Activated CD4-positive, alpha-beta T cell treated with anti-CD3 and anti-CD28 coated beads, Interleukin-2, amount 50 U/mL, for 24 hours (primary cell): ENCODE measurements at places on chromosomes 7 and 10.

GRCh38 chr10:119189811-119190282, 11.2 kb upstream of the PRDX3 start:
- DNase-seq, result no peak

- no peak for DNase-seq
Observed at GRCh38 chr7:54394834-54395233, 147.3 kb upstream of the VSTM2A start.

- no peak for DNase-seq
Observed at GRCh38 chr10:59464483-59464882, 102.1 kb upstream of the FAM13C start.

GRCh38 chr7:103343758-103344452, 662 bp downstream of the DNAJC2 start:
- DNase-seq, result peak; percentile 13

GRCh38 chr7:55120501-55121198, 101.8 kb downstream of the EGFR start:
- DNase-seq, result no peak

- no peak for DNase-seq
Observed at GRCh38 chr7:130966246-130967009, 232.4 kb upstream of the KLF14 start.

DNA sequence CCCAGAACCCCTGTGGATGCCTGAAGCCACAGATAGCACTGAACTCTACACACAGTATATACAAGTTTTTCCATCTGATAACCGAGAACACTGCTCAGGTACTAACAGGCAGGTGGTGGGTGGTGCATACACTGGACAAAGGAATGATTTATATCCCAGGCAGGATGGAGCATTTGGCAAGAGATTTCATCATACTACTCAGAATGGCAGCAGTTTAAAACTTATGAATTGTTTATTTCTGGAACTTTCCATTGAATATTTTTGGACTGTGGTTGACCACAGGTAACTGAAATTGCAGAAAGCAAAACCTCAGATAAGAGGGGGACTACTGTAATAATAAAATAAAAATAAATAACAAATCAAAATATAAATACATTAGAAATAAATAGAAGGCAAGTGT, 10.9 kb upstream of the KCNMA1 start:
- no peak for DNase-seq

GRCh38 chr7:71414490-71414889, 282.5 kb downstream of the GALNT17 start:
- DNase-seq, result no peak
